DMS79 (cell line): ENCODE measurements at places on chromosomes 4 and X.

- no peak for DNase-seq
Measured at GRCh38 chr4:140867356-140867755, 111.2 kb upstream of the TBC1D9 start.

DNA sequence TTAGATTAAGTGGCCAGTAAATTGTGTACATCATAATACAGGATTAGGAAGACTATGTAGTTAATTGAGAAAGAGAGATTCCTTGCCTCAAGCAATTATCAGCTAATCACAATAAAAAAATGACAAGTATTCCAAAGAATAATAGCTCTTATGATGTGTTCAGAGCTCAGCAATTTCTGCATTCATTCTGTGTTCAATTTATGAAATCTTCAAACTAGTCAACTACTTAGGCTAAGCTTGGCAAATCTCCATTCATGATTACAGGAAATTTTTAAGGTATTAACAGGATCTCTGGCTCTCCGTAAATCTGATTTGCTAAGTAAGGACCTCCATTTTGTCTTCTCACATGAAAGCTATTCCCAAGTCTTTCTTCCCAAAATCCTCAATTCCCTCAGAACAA is 256.9 kb upstream of the TEX13A start:
- DNase-seq, result no peak

DNA sequence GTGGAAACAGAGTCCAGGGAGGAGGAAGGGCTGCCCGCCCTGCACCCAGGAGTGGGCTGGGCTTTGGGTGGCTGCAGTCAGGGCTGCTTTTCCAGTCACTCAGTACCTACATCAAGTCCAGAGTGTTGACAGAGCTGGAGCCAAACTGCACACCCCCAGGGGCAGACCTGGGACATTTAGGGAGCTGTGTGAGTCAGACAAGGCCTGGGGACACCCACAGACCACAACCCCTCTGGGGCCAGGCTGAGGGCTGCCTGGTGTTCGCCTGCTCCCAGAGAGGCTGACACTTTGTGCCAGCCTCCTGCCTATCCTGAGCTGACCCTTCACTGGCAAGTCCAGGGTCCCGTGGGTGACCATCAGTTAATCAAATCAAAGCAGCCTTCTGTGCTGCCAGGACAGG is 240.0 kb downstream of the BCOR start:
- DNase-seq, result no peak

DNA sequence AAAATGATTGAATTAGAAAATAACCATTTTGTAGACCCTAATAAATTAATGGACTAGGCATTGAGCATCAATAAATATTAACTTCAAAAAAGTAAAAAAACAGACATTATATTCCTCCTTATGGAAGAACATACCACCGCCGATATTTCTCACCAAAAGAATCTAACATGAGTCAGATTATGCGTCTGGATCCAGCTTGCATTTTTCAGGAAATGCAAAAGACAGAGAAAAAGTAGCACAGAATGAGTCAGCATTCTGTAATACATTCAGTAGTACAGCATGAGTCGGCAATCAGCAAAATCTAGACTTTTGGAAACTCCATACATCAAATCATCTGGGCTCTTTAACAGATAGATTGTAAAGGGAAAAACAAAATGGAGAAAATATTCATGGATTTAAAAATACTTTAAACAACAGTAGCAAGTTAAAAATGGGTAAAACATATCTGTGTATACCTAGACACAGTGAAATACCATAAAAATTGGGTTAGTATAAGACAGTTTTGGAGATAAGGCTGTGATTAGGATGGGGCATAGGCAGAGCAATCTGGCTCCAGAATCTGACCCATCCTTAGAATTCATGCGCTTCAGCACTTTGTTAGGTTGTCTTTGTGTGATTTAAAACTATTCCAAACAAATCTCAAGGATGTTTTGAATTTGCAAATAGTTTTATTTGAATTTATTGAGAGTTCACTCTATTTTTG is 633.0 kb upstream of the FAM241A start:
- DNase-seq, result no peak

GRCh38 chrX:54427837-54428424 is 12.3 kb upstream of the TSR2 start:
- no peak for DNase-seq

GRCh38 chr4:8911316-8912088 is 39.9 kb upstream of the HMX1 start:
- DNase-seq, result no peak

- no peak for DNase-seq
Measured at GRCh38 chr4:1802151-1802715, 9.1 kb downstream of the FGFR3 start.

DNA sequence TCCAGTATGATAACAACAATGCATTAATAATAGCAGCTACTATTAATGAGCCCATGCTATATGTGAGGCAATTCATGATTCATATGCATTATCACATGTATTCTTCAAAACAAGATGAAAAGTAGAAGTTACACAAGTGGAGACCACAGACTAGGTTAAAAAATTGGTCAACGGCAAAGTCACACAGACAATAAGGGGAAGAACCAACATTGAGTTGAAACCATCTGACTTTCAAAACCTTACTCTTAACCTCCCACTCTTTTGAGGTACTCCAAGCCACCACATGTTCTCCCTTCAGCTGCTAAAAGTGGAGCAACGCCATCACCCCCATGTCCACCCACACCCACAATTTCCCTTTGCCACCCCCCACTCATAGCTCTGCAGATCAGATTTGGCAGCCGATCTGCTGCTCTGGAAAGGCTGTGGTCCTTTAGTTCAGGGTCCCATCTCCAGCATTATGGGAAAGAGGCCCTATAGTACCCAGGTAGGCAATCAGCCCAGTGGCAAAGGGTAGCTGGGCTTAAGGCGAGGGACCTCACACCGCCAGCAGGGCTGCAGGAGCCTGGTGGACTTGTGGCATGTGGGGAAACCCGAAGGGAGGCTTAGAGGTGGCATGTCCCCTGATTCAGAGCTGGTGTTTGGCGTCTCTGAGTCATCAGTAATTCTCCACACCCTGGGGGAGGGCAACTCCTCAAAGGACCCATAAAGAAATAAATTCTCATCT is 33.5 kb upstream of the CYBB start:
- no peak for DNase-seq

DNA sequence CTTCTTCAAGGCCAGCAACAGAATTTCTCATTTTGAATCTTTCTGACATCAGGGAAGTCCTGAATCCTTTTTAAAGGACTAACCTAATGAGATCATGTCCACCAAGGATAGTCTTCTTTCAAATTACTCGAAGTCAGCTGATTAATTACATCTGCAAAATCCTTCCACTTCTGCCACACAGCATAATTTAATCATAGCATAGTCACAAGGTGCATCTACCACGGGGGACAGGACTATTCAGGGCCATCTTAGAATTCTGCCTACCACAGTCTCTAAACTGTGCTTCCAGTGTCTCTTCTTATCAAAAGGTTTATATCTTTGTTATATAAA is 53.7 kb downstream of the ATP10D start:
- no peak for DNase-seq

DNA sequence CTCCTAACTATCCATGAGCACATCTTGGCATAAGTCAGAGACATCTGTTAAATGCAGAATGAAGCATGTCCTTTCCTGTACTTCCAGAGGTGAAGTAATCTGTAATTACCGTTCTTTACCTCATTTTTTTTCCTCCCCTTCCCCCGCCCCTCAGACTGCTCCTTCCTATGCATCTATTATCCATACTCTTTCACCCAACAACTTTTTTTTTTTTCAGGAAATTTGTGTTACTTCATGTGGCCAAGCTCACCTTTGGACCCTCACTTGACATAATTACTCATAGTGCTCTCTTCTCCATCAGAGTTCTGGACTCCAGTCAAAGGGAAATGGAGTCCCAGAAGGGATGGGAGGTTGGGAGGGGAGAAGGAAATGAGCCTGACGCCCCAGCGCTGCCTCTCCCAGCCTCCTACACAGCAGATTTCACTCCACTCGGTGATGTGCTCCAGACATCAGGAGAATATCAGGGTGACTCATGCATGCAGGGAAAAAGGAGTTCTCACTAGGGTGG is 568.8 kb downstream of the STIM2 start:
- no peak for DNase-seq

- DNase-seq, result no peak
Measured at GRCh38 chrX:153592091-153592833, 6.7 kb downstream of the CCNQ start.

DNA sequence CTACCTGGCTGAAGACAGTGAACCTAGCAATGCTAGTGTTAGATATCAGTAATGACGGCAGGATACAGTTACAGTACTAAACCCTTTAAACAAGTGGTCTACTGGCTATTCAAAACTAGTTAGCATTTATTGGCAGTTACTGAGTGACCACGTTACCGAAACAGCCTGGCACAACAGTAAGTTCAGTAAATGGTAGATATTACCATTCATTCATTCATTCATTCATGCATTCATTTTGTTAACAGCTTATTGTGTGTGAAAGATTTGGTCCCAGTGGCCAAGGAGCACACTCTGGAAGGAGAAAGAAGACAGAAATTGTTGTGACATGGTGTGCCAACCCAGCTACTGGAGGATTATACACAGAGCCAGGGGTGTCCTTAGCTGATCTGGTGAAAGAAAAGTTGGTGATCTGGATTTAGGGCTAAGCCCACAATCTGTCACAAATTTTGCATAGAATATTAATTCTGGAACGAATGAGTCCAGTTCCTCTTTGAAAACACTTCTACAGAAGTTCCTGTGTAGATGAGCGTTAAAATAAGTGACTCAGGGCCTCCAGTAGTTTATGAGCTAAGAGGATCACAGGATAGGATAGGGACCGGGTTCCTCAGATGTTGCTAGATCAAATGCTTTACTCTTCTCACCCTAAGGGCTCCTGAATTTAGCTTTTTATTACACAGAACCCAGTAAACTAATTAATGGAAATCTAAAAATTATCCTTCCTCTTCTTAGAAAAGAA is 179.1 kb downstream of the CBR4 start:
- no peak for DNase-seq

- DNase-seq, result no peak
Measured at GRCh38 chrX:134658760-134659023, 421 bp upstream of the PLAC1 start.

GRCh38 chr4:77395481-77395880 is 210.1 kb upstream of the CXCL13 start:
- no peak for DNase-seq

DNA sequence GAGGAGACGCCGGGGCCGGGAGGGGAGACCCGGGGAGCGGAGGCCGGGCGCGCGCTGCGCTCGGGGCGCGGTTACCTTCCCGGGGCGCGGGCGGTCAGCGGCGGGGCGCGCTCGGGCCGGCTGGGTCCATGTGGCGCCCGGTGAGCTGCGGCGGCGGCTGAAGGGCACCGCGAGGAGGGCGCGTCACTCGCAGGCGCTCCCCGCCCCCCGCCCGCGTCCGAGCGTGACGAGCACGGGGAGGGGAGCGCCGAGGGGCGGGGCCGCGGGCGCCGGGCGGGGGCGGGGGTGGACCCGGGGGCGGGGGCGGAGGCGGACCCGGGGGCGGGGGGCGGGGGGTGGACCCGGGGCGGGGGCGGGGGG is at the start of gene CPLX1:
TSS of gene CPLX1 (minus strand) at position 159 of the 360 bp plus-strand sequence. CDS start 1,607 bp downstream, outside the sequence.
- DNase-seq, result no peak

DNA sequence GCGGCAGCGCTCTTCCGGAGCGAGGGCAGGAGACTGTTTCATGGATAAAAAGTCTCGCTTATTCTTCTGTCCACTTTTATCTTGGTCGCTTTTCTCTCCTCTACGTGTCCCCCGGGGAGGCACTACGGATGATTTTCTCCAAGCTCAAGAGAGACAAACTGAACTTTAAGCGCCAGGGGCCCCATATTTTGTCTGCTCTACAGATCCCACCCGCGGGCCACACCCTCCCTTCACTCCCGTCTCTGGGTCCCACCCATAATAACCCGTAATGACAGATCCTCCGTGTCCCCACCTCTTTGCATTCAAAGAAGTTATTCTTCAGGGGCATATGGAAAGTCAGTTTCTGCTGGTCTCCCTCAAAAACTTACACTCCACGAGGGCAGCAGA is at the start of gene CORIN:
TSS of gene CORIN (minus strand) at position 160 of the 387 bp plus-strand sequence. CDS start at position 42, 118 bp downstream.
- DNase-seq, result no peak

DNA sequence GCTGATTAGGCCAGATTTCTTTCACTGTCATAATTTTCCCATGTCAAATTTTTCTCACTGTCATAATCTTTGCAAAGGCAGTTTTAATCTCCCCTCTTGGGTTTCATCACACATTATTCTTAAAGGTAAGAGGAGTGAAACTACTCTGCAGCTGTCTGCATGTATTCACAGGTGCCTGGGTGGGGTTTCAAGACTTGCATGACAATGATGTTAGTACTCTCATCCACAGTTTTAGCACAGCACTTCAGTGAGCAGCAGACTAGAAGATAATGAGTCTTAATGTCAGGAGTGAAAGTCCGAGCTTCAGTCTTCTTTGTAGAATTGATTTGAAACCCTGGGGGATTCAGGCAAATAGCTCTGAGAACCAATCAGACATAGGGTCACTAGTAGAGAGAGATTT is 182.5 kb upstream of the GALNT7 start:
- no peak for DNase-seq

DNA sequence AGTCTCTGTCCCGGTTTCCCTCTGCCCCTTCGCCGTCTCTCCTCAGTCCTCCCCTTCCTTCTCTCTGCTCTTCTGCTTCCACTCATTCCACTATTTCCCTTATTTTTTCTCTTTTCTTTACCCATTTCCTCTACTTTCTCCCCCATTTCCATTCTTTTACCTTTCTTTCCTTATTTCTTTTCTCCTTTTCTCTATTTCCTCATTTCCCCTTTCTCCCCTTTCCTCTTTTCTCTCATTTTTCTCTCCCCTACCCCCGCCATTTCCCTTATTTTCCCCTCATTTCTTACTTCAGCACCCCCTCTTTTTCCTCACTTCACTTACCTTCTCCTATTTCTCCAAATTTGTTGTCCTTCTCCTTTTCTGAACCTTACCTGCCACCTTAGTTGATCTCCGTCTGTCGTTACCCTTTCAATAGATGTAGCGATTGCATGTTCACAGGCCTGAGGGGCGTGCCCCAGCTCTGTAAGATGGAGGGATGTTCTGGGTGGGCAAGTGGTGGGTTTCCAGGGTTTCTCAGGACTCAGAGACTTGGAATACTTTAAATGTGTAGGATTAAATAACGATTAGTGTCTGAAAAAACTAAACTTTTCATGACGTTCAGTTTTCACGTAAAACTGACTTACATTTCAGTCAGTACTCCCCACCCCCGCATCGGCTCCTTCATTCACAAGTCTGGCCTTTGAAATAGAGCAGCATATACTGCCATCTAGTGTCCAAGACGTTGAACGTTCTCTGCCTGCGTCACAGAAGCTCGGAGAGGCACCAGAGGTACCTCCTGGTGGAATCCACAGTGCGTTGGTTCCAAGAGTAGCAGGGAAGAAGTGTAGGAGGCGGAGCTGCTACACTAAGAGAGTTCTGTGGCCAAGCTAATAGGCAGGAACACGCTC is 641 bp upstream of the NCBP2L start:
- DNase-seq, result peak; percentile 59
